Dermis microvascular lymphatic vessel endothelial cell (primary cell): ENCODE measurements at places on chromosomes 13 and 19.

GRCh38 chr13:48593536-48593935 is 60.2 kb upstream of the CYSLTR2 start:
- no peak for DNase-seq

GRCh38 chr19:17641181-17641580 is 47.0 kb downstream of the UNC13A start:
- DNase-seq, result no peak

DNA sequence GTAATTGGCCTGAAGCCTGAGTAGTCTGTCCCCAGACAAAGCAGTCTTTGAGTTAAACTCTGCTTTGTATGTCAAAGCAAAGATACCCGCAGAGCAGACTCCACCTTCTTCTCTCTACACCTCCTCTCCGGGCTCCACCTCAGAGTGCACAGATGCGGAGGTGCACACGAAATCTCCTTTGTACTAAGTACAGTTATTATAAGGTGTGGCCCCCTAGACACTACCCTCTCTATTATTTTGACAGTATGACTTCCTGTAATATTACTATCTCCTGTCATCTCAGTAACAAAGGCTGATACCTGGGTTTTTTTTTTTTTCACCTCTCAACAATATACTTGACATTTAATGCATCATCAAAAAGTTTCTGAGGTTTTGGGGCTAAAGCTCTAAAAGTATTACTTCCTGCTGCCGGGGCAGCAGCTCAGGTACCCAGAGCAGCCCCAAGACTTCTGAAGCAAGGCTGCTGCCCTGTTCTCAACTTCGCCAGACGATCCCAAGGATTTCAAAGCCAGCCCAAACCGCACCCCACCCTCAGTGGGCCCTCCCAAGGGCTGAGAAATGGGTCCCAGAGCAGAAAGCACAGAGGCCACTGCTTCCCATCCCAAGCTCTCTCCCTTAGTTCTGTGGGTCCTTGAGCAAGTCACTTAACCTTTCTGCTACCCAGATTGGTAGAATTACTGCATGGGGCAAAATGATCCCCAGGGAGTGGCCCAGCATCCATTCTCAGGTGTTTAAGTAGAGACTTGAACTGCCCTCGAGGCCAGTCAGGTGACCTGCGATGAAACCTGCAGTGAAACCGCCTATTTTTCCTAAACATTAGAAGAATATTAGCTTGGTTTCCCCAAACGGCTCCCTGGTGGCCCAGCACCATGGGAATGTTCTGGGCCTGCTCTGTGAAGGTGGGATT is 180.6 kb downstream of the FOXO1 start:
- no peak for DNase-seq

DNA sequence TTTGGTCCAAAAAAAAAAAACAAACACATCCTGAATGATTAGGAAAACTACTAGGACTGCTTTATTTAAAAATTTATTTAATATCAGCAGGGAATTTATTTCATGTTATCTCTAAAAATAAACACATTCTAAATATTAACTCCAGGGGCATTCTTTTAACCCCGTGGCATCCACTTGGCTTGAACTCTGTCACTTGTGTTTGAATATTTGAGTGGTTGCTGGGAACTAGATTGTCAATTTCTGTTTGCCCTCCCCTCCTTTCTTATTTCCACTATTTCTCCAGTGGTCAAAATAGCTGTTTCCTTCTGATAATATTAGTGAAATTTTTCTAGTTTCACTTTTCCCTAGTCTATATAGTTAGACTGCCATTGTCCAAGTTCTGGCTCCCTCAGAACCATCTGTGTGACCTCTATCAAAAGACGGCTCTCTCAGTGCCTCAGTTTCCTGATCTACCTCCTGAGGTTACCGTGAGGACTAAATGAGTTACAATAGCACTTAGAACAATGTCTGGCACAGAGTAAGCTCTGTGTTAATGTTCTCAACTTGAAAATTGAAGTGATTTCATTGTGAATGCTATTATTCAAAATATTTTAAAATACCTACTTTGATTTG is 107.3 kb downstream of the FGF14 start:
- DNase-seq, result no peak

- DNase-seq, result no peak
Observed at GRCh38 chr19:50266896-50267295, 62.3 kb downstream of the KCNC3 start.

DNA sequence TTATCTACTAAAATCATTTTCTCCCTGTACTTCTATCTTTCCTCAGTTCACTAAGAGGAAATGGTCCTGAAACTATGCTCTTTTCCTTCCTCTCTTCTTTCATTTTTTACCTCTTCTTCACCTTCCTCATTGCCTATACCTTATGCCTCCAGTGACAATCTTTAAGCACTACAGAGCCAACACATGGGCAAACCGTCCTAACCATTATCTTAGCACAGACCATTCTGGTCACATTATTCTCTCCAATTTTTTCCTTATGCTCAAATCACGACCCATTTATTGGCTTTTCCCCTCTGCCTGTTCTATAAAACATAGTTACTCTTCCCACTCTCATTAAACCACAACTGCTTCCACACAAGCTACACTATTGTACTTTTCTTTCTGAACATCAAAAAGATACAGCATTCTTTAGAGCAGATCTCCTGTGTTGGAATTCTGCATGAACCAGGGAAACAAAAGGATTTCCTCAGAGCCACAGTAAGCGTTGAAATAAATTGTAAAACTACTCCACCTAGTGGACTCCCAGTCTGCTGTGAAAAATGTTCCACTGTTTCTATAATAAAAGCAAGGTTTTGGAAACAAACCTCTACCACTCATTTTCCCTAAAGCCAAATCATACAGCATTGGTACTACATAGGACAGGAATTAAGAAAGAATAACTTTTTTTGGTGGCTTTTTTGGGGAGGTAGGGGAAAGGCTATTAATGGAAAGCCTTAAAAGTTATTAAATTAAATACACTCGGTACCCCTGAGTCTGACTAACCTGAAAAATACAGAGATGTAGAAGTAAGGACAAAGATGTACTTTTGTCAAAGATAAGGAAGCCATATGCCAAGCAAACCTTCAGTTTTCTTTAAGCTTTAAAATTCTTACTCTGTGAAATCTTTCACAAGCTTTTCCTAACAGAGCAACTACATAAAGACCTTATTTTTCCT is 19.5 kb downstream of the NUFIP1 start:
- peak; percentile 70 for DNase-seq

GRCh38 chr13:113581871-113582270 is 2.7 kb upstream of the TFDP1 start:
- DNase-seq, result no peak

DNA sequence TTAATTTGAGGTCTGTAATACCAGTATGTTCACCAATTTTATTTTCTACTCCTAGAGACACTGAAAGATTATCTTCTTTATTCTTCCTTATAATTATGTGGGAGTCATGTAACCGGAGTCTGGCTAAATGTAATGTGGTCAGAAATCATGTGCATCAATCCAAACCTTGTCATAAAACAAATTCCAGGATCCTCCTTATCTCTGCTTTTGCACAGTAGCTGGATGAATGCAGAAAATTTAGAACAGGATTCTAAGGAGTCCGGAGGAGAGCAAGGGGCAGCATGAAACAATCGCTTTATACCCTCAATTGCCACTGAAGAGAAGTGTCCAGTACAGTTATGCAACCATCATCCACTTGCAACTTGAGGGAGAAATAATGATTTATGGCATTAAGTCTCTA is 2674.7 kb upstream of the PCDH20 start:
- no peak for DNase-seq

DNA sequence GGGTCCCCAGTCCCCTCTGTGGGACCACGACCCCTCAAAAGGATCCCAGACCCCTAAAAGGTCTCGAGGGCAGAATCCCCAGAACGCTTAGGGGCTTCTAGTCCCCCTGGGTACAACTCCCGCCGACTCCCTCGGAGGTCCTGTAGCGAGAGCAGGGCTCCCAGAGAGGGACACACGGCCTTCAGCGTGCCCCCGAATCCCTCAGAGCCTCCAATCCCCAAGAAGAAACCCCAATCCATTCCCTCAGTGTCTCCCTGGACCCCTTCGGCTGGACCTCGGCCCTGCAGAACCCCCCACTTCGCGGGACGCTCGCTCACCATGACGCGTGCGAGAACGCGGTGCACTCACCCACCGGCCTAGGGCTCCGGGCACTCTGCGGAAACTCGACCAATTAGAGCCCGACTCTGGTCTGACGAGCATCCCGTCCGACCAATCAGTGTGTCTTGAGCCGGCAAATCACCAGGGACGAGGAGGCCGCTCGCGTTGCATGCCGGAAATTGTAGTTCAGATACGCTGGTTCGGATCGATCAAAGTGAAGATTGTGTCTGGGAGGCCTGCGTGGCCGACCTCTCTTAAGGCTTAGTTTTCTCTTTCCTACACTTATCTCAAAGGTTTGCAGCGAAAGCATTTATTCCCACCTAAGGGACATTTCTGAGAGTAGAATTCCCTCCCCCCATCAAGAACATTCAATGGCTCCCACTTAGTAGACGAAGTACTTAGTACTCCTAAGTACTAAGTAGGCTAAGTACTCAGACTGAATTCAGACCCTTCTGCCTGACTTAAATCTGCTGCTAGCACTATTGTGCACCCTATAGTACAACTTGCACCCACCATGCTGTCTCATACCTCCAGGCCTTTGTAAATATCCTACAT is at the start of gene TMEM161A:
TMEM161A (minus strand) TSS at position 370 of the 873 bp plus-strand sequence; CDS start at position 320, 50 bp downstream.
- DNase-seq, result peak; percentile 98

DNA sequence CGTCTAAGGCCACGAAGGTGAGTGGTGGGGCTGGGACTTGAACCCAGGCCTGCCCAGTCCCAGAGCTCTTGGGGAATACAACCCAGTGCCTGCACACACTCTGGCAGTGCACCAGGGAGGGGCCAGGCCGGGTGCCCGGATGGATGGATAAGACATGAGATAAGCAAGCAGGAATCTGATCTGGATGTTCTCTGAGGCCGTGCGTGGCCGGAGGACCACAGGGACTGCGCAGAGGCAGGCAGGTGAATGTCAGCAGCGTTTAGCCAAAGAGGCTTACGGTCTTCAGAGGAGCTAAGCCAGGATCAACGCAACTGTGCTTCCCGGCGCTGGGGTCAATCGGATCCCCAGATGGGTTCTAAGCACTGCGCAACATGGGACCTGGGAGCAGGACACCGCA is 1.5 kb downstream of the ZNF787 start:
- peak; percentile 38 for DNase-seq

DNA sequence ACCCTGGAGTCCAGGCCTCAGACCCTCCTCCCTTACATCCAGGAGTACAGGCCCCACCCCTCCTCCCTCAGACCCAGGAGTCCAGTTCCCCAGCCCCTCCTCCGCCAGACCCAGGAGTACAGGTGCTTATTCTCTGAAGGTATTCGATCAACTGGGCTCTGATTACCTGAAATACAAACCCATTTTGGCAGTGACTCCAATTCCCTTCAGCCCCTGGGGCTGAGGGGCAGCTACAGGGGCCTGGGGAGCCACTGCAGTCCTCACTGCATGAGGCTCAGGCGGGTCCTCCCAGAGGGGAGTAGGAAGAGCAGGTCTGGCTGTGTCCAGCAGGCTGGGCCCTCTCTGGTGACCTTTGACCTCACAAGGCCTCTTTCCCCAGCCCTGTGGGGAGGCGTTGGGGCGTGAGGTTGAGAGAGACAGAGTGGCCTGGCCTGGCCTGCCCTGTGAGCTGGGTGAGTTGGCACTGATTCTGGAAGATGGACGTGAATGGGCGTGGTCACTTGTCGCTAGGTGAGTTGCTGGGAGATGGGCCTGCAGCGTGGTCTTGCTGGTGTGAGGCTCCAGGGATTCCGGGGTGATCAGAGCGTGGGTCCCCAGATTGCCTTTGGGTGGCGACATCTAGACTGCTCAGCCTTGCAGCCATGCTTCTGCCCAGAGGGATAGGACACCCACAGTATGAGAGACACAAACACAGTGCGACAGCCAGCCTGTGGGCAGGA is 3.1 kb downstream of the BCAT2 start:
- no peak for DNase-seq

DNA sequence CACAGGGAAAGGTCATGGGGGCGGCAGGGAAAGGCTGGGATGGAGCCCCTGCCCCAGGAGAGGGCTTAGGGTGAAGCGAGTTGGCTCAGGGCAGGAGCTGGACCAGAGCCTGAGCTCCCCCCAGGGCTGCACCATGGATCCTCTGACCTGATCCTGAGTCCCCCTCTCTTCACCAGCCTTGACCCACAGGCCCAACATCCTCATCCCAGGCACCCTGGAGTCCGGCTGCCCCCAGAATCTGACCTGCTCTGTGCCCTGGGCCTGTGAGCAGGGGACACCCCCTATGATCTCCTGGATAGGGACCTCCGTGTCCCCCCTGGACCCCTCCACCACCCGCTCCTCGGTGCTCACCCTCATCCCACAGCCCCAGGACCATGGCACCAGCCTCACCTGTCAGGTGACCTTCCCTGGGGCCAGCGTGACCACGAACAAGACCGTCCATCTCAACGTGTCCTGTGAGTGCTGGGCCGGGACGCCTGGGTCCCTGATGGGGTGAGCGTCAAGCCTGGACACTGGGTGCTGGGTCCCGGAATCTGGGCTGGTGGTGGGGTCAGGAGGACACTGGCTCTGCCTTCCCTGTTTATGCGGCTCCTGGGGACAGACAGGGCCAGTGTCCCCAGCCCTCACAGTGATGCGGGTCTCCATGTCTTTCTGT is 842 bp downstream of the SIGLEC9 start:
- DNase-seq, result no peak

DNA sequence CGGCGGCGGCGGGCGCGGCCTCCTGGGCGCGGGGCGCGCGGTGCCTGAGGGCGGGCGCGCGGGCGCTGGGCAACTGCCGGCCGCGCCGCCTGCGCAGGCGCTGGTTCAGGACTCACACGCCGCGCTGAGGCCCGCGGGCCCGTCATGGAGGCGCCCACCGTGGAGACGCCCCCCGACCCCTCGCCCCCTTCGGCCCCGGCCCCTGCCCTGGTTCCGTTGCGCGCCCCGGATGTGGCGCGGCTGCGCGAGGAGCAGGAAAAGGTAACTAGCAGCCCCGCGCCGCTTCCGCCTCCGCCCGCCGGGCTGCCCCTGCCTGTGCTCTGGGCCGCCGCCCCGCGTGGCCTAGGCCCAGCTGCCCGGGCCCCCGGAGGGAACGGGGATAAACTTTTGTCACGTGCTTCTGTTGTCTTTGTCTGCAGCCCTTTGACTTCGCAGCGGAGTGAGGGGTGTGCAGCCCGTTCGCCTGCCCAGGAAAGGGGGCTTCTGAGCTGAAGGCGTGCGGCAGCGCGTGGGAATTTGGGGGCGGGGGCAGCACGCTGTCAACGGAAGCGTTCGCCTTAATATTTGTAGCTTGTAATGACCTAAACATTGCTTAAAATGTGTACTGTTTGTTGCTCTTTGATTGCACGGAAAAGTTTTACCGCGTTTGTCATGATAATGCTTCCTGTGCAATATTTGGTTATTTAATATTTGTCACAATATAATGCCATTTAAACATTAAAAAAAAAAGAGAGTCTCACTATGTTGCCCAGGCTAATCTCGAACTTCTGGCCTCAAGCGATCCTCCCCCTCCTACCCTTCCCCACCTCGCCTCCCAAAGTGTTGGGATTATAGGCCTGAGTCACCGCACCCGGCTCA is 594 bp downstream of the URI1 start:
- DNase-seq, result no peak

GRCh38 chr19:27775395-27775794 is 1437.6 kb downstream of the UQCRFS1 start:
- no peak for DNase-seq

- no peak for DNase-seq
Observed at GRCh38 chr19:2282062-2282861, at the start of gene PEAK3. PEAK3 (minus strand) TSS chr19:2282175; CDS start chr19:2280931, 1,244 bp downstream.

- no peak for DNase-seq
Observed at GRCh38 chr13:36891752-36892151, 28.3 kb downstream of the SMAD9 start.

GRCh38 chr13:54852831-54853230 is 1824.2 kb downstream of the OLFM4 start:
- DNase-seq, result no peak

- no peak for DNase-seq
Observed at GRCh38 chr19:35316560-35316959, 12.4 kb upstream of the CD22 start.
